NCI-H446 (cell line): ENCODE measurements at places on chromosomes 4 and X.

DNA sequence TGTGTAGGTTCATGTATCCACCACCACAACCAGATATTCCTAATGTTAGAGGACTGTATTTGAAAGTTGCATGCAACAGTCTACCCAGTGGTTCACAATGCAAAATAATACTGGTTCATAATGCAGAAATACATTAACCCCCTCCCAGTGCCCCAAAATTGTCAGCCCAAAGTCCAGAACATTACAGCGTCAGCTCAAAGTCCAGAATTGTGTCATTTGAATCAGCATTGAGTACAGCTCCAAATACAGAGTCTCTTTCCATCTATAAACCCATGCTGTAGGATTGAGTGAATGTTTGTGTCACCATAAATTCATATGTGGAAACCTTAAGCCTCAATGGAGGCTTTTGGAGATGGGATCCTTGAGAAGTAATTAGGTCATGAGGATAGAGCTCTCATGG, 54.0 kb downstream of the MCUB start:
- DNase-seq: no peak

DNA sequence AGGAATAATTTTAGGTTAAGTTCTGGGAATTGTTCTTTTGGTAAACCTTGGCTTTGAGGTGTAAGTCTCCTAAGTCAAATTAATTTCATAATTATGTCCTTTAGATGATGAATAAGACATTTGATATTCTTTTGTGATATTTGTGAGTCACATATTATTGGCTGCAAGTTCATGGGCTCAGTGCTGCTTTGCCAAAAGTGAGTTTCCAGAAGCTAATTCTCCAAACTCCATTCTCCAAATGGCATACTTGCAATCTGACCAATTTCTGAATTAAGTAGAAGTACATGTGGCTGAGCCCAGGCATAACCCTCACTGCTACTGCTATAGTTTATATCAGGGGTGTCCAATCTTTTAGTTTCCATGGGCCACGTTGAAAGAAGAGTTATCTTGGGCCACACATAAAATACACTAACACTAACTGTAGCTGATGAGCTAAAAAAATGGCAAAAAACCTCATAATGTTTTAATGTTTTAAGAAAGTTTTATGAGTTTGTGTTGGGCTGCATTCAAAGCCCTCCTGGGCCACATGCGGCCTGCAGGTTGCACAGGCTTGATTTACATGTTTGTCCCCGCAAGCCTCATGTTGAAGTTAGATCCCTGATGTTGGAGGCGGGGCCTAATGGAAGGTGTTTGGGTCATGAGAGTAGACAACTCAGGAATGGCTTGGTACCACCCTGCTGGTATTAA, 196.1 kb downstream of the ZNF330 start:
- DNase-seq: no peak

- DNase-seq: no peak
Observed at GRCh38 chr4:42101446-42101975, 50.9 kb downstream of the BEND4 start.

DNA sequence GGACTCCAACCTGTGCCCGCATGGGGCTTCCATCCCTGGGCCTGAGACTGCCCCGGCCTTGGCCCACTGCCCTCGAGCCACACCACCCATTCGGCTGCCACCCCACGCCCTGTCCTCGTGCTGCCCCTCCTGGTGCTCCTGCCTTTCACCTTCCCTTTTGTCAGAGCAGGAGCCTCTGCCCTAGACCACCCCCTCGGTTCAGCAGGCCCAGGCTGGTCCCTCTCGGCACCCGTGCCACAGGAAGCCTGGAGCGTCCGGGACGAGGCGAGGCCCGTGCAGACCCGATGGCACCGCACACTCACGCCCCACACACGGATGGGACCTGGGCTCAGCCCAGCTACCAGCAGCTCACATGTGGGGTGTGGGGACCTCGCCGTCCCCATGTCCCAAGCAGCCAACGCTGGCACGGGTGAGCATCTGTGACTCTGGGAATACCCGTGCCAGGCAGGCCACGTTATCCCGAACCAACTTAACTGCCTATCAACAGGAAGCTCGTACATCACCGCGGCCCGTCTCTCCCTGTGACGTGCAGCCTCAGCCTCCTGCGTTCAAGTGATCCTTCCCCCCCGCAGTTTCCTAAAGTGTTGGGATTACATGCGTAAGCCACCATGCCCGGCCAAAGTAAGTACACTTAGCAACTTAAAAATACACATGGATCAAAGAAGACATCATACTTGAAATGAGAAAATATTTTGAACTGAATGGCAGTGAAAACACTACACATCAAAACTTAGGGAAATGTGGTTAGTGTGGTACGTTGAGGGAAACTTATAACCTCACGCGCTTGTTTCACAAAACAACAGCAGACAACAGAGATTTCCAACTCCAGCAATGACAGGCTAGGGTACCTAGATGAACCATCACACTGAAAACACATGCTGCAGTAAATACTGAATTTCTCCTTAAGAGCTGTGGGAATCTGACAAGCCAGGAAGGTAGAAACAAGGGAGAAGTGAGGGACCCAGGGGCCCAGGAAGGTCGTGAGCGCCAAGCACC, 29.0 kb downstream of the LRPAP1 start:
- DNase-seq: no peak

- no peak for DNase-seq
Observed at GRCh38 chr4:15753786-15754185, 24.3 kb upstream of the CD38 start.

DNA sequence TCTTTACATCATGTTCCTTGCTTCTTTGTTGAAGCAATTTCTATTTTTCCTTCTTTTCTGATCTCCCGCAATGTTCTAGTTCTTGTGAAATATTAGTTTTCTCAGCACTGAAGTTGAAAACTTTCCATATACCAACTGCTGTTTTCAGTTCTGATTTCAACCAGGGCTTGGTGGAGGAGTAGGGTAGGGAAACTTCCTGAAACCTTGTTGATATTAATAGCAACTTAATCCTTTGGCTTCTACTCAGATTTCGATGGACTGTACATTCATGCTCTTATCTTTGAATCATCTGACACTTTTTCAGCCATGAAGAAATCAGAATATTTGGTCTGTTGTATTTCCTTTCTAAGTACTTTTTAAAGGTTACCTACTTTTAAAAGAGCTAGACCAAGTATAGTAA, 315.8 kb downstream of the RPA4 start:
- DNase-seq: no peak

- no peak for DNase-seq
Observed at GRCh38 chr4:62495032-62495431, 1294.9 kb downstream of the ADGRL3 start.

DNA sequence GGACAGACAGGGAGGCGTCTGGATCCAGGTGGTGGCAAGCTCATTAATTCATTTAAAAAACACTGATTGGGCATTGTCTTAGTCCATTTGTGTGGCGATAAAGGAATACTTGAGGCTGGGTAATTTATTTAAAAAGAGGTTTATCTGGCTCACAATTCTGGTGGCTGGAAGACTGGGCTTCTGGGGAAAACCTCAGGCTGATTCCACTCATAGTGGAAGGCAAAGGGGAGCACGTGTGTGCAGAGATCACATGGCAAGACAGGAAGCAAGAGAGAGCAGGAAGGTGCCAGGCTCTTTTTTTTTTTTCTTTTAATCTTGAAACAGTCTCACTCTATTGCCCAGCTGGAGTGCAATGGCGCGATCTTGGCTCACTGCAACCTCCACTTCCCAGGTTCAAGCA, 100.2 kb upstream of the METTL14 start:
- DNase-seq: no peak

DNA sequence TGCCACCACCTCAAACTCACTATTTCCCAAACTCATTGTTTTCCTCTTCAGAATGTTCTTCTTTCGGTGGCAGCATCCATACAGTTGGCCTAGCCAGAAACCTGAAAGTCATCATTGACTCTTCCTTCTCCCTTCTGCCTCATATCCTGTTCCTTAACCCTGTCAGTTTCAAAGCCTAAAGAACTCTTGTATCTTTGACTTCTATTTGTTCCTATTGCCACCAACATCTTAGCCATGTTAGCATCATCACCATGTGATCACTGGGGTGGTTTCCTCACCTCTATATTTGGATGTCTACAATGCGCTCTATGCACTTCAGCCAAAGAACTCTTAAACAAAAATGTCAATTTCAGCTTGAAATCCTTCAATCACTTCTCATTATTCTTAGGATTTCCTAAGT, 29.0 kb downstream of the DDX60L start:
- DNase-seq: no peak

GRCh38 chr4:41512136-41512535, 25.8 kb upstream of the LIMCH1 start:
- no peak for DNase-seq

DNA sequence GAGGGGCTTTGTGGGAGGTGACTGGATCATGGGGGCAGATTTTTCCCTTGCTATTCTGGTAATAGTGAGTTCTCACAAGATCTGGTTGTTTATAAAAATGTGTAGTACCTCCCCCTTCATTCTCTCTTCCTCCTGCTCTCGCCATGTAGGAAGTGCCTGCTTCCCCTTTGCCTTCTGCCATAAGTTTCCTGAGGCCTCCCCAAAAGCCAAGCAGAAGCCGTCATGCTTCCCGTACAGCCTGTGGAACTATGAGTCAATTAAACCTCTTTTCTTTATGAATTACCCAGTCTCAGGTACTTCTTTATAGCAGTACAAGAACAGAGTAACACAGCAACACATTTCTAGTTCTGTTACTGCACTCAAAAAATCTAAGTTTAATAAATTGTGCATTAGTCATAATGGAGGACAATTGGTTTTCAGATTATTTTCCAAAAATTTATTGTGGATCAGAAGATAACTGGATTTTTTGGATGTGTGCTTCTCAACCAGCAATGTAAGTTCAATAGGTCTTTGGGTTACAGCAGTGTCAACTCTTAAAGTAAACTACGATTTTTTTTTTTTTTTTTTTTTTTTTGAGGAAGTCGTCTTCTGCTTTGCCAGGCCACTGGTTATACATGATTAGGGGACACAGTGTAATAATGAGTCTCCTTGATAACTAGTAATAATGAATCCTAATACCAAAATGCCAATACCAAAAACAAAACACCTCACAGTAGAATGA, 69.9 kb downstream of the CHIC2 start:
- no peak for DNase-seq

- DNase-seq: no peak
Observed at GRCh38 chr4:138555584-138555983, 313.4 kb upstream of the SLC7A11 start.

DNA sequence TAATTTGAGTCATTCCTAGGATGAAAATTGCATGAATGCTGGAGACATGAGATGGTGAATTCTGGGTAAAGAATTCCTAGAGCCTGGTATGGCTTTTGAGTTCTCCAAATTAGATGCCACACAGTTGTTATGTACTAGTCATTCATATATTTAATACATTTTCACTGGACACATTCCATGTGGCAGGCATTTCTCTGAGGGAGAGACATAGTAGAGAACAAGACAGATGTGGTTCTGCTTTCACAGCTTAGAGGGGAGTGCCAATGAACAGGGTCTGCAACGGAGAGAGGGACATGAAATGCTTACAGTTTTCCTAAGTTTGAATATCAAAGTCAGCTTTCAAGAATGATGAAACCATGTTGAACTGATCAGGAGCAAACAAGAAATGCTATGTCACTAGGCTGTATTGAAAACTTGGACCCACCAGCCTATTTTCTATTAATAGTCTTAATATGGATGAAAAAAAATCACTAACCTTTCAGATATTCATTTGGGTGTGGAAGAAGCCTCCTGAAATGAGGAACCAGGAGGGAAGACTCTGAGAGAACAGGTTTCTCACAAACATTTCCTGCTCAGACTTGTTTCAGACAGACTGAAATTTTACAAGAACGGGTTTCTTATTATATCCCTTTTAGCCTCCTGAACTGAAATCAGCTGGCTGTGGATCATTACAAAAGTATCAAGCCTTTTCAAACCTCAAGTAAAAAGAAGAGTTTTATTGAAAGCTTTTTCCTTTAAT, 276.0 kb upstream of the TET2 start:
- no peak for DNase-seq

GRCh38 chrX:37454537-37455285, 105.5 kb downstream of the PRRG1 start:
- no peak for DNase-seq

DNA sequence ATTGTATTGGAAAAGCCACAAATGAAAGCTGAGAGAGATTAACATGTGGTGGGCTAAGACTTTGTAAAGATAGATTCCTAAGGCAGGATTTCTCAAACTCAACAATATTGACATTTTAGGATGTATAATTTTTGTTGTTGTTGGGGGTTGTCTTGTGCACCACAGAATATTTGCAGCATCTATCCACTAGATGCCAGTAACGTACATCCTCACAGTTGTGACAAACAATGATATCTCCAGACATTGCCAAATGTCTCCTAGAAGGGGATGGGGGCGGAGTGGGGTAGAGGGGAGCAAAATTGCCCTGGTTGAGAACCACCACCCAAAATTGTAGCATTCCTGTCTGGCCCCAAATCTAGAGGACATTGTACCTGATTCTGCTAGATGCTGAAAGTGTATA, 14.7 kb upstream of the CBR4 start:
- DNase-seq: peak; percentile 41

DNA sequence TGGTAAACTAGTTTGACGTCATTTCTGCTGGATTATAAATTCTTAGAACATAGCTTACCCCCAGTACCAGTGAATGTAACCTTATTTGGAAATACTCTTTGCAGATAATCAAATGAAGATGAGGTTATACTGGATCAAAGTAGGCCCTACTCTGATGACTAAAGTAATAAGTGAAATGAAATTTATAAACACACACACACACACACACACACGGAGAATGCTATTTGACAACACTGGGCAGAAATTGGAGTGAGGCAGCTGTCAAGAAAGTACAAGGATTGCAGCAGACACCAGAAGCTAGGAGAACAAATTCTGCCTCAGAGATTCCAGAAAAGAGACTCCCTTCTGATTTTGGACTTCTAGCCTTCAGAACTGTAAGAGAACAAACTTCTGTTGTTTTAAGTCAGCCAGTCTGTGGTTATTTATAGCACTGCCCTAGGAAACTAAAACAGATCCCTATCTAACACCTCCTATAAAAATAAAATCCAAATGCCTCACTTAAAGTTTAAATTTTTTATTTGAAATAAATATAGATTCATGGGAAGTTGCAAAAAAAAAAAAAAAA, 448.6 kb downstream of the PCDH18 start:
- no peak for DNase-seq
